ENCODE measurements at places on chromosomes 5 and 9.

DNA sequence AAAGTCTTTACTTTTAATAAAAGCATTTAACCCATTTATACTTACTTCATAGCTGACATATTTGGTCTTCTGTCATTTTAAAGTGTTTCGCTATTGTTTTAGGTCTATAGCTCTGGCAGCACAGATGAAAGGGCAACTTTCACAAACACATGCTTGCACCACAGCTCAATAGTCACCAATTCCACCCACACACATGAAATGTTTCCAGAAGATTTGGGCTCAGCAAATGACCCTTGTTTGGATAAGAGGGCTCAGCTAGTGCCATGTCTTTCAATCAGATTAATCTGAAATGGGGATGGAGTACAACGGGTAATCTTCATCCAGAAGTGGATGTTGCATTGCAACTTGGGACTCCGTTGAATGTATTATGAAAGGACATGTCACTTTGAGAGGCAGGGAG is 176.0 kb downstream of the FGF18 start:
- DNase-seq = no peak

DNA sequence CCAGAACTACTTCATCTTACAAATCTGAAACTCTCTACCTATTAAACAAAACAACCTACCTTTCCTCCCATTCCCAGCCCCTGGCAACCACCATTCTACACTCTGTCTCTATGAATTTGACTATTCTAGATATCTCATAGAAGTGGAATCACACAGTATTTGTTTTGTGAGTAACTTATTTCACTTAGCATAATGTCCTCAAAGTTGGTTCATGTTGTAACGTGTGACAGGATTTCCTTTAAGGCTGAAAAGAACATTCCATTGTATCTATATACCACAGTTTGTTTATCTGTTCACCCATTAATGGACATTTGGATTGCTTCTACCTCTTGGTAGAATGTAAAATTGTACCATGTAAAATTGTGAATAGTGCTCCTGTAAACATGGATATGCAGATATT is 70.1 kb upstream of the NXNL2 start:
- no peak for DNase-seq

DNA sequence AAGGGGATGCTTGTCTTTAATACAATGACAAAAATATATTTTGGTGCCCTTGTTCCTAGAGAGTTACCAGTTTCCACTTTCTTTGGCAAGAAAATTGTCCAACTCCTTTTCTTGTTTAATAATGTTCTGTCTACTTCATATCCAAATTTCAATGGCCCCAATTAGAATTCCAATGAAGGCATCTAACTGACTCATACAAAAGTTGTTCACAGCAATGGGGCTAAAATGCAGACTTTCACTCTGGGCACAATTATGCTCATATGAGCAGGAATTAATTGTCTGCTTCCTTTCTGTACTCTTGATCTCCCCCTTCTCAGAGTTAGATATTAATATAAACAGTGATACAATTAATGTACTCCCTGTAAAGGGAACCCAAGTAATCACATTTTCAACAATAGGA is 42.1 kb upstream of the ZNF622 start:
- no peak for DNase-seq

DNA sequence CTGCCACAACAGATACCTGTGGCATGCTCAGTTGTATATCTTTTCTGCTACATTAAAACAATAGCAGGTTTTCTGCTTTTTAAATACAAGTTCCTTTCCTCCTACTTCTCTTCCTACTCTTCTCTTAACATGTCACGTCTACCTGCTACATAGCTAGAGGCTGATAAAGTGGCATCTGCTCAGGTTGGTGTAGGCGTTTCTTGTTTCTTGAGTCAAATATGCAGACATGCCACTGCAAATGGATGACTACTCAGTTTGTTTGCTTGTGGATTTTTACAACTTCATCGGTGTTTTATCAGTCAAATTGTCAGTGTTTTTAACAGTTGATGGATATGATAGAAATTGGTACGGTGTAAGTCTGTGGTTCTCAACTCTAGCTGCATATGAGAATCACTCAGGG is 525.7 kb downstream of the TLE4 start:
- no peak for DNase-seq

GRCh38 chr9:1100945-1101344 is 50.8 kb downstream of the DMRT2 start:
- no peak for DNase-seq

DNA sequence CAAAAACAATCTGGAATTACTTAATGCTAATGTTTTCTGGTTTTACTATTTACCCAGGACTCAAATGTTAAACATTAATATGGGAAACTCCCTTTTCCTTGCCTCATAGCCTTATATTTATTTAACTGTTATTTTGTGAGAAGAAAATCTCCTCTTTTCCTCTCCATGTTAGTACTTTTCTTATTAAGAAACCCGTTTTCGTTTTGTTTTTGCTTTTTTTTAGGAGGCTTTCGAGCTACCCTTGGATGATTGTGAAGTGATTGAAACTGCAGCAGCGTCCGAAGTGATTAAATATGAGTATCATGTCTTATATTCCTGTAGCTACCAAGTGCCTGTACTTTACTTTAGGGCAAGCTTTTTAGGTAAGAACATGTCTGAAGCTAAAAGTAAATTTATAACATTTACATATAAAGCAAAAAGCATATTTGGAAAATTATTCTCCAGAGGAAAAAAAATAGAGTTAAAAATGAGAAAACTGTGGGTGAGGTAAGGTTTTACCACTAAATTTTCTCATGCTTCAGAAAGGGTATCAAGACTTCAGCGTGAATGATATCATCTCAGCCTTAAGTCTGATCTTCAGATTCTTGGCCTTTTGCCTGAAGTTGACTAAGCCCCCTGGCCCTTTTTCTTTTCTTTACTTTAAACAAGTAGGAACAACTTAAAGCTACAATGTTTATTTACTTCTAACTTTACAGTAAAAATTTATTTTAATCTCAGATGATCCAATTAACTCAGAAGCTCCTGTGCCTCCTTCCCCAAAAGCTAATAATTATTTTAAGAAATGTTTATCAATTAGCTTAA is 113.8 kb downstream of the RPS23 start:
- DNase-seq = no peak

DNA sequence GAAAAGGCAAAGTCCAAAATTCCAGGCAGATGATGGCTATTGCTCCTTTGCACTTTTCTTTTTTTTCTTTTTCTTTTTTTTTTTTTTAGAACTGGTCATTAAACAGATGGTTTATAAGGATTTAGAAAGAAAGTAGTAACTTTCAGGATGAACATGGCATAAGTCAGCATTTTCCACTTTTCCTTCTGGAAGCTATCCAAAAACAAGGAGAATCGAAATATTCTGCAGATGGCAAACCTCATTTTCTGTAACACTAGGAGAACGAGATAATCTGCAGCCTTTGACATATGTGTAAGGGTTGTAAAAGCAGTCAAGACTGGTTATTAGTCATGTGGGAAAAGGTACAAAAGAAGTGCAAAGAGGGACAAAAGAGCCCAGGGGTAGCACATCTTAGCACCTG is 69.1 kb upstream of the PUM3 start:
- DNase-seq = no peak

GRCh38 chr5:163496286-163496685 is 9.1 kb upstream of the MAT2B start:
- DNase-seq = no peak

DNA sequence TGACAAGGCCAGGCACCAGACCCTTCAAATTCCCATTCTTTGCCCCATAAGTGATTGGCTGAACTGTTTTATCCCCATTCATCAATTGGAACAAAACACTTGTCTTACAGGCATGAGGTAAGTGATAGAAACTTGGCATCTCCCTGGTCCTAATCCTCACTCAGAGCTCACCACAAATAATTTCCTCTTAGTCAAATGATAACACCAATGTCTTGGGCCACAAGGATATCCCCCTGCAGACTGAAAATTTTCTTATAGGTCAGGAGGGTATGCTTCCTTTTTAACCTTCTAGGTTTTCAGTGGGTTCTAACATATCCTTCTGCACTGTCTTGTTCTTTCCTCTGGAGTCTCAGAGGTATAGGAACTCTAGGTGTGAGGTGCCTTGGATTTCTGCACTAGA is 14.5 kb downstream of the TNFSF15 start:
- no peak for DNase-seq
